ENCODE measurements at places on chromosomes 12 and 14. TPM values are rescaled to one million over a fixed set of nuclear protein-coding genes. Genes with fewer than 3 reads are reported as not detected.

The VWF gene
- total RNA-seq: 0.29 TPM

The MAP3K9 gene
- total RNA-seq: under 0.01 TPM

The DICER1 gene
- 53.6 TPM for total RNA-seq

The CAPS2 gene
- total RNA-seq: 10.5 TPM

The BICDL1 gene
- total RNA-seq: not detected

The TMEM132D gene
- total RNA-seq: not detected

The TMTC1 gene
- 69.2 TPM for total RNA-seq

The REP15 gene
- total RNA-seq: 3.5 TPM

The RNU4-1 gene
- total RNA-seq: under 0.01 TPM

The CYP27B1 gene
- 0.36 TPM for total RNA-seq

The SAMD15 gene
- total RNA-seq: 6.2 TPM

The ISCA2 gene
- 8.7 TPM for total RNA-seq

The KLRC3 gene
- 0.72 TPM for total RNA-seq

The ADGRD1 gene
- 0.72 TPM for total RNA-seq

The FGF23 gene
- not detected for total RNA-seq

The SLC7A8 gene
- 4.3 TPM for total RNA-seq

The RIMBP2 gene
- total RNA-seq: not detected

The SRRM4 gene
- total RNA-seq: not detected

The GOLGA5 gene
- 73.1 TPM for total RNA-seq

The MAP1LC3B2 gene
- 0.29 TPM for total RNA-seq

The PPP2R5C gene
- 101 TPM for total RNA-seq

The RASSF8 gene
- total RNA-seq: 97.4 TPM

The P2RX7 gene
- 4.0 TPM for total RNA-seq

The ESPL1 gene
- 0.72 TPM for total RNA-seq

The CEBPE gene
- not detected for total RNA-seq

The LRTM2 gene
- not detected for total RNA-seq

The ASB2 gene
- 1.1 TPM for total RNA-seq
